Spinal cord (tissue), 10 donors: ENCODE measurements at places on chromosomes 3 and 15.

GRCh38 chr3:194265996-194266964 is 84.8 kb downstream of the CPN2 start:
- peaks cover 2% of the 10 kb centered on the region for H3K27me3 ChIP-seq
- DNase-seq, result no peak
- no peak overlapping the region for H3K4me3 ChIP-seq
- H3K4me1 ChIP-seq, result peaks cover 30% of the 10 kb centered on the region
- no peaks in the 10 kb centered on the region for H3K36me3 ChIP-seq

- DNase-seq, result no peak
- H3K36me3 ChIP-seq, result no peaks in the 10 kb centered on the region
- no peak overlapping the region for H3K4me3 ChIP-seq
- H3K27ac ChIP-seq, result no peak overlapping the region
- peaks cover 4% of the 10 kb centered on the region for H3K4me1 ChIP-seq
- H3K27me3 ChIP-seq, result no peaks in the 10 kb centered on the region
These were observed 165.1 kb upstream of the STAC start for GRCh38 chr3:36215241-36215640.

DNA sequence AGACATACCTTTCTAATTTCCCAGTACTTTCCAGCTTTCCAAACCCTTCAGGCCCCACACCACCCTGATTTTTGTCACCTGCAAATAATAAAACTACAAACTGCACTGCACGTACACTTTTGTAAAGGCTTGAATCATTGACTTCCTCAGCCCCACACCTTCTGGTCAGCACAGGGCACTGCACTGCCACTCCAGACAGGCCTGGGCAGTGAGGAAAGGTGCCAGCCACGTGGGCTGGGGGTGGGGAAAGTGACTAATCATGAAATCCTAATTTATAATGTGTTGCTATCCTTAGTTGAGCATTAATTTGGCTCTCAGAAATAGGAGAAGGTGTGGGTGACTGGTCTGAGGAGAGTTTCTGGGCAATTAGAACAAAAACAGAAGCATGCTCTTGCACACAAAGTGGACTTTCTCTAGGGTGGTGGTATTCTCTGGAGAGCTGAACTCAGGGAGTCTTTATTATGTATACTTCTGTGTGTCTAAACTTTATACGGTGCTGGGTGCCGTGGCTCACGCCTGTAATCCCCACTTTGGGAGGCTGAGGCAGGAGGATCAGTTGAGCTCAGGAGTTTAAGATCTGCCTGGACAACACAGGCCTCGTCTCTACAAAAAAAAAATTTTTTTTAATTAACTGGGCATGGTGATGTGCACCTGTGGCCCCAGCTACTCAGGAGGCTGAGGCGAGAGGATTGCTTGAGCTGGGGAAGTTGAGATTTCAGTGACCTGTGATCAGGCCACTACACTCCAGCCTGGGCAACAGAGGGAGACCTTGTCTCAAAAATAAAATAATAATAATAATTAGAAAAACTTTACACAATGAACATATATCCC is 58.2 kb upstream of the FLNB start:
- no peaks in the 10 kb centered on the region for H3K27me3 ChIP-seq
- H3K4me3 ChIP-seq, result no peak overlapping the region
- H3K36me3 ChIP-seq, result no peaks in the 10 kb centered on the region
- no peak overlapping the region for H3K27ac ChIP-seq
- H3K4me1 ChIP-seq, result peaks cover 41% of the 10 kb centered on the region

GRCh38 chr3:15091575-15091974 is 7.4 kb downstream of the RBSN start:
- no peak for DNase-seq
- H3K4me3 ChIP-seq, result no peak overlapping the region
- peaks cover 49% of the 10 kb centered on the region for H3K36me3 ChIP-seq
- no peaks in the 10 kb centered on the region for H3K27me3 ChIP-seq
- no peak overlapping the region for H3K27ac ChIP-seq
- no peaks in the 10 kb centered on the region for H3K4me1 ChIP-seq
